Dermis microvascular lymphatic vessel endothelial cell (primary cell): ENCODE measurements at places on chromosomes 13 and 19.

- DNase-seq, result no peak
Measured at GRCh38 chr13:111661776-111662175, 341.3 kb downstream of the TEX29 start.

DNA sequence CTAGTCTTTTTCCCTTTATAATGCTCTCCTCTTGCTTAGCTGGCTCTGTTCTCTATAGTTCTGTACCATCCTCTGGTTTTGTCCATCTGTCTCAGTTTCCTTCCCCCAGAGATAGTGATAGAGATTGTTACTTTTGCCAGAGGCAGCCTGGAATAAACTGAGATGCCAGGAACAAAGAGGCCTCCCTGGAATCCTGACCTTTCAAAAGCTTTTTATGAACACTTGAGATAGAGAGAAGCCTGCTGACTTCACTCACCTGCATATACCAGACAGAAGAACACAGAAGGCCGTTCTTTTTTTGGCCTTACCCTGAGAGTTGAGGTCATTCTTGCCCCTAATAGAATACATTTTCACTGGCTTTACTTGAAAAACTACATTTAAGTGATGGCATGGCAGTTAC is 150.2 kb downstream of the LHFPL6 start:
- DNase-seq, result no peak

- no peak for DNase-seq
Measured at GRCh38 chr19:54160182-54160811, 776 bp upstream of the LENG1 start.

DNA sequence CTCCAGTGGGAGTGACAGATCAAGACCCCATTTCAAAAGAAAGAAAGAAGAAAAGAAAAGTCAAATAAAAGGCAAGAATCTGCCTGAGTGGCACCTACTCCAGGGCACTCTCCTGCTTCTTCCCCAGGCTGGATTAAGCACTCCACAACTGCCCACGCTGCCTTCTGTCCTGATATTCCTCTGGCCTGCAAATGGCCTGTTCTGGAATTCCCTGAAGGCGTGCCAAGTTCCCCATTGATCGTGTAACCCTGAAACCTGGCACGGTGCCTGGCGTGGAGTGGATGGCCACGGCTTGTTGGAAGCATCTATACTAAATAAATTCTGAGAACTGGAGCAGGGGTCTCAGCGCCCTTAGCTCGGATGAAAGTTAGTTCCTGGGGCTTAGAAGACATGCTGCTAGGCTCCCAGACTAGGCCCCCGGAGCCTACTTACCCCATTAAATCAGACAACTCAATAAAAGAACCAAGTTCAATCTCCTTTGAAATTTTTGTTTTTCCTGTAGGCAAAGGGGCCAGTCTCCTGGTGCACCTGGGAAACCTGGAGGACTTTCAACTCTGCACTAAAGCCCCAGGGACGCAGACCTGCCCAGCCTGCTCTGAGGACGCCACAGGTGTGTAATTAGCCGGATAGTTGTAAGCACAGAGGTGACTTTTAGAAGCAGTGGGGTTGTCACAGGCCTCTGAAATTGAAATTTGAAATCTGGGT is 21.9 kb downstream of the ANKRD27 start:
- DNase-seq, result peak; percentile 77

DNA sequence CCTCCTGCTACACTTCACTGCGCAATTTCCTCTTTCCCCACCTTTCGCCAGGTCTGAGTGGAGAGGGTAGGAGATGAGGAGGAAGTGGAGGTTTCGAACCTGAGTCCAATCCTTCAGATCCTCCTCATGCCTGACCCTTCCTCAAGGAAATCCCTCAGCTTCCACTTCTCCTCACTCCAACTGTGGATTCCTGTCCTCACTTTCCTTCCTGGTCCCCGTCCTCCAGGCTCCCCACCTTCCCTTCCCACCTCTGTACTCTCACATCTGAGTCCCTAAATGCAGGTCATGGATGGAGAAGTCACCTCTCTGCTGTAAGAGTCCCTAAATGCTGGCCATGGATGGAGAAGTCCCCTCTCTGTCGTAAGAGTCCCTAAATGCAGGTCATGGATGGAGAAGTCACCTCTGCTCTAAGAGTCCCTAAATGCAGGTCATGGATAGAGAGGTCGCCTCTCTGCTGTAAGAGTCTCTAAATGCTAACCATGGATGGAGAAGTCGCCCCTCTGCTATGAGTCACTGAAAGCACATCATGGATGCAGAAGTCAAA is 3.1 kb downstream of the TMEM86B start:
- no peak for DNase-seq

- DNase-seq, result no peak
Measured at GRCh38 chr13:75864718-75865117, 228.6 kb downstream of the LMO7 start.

DNA sequence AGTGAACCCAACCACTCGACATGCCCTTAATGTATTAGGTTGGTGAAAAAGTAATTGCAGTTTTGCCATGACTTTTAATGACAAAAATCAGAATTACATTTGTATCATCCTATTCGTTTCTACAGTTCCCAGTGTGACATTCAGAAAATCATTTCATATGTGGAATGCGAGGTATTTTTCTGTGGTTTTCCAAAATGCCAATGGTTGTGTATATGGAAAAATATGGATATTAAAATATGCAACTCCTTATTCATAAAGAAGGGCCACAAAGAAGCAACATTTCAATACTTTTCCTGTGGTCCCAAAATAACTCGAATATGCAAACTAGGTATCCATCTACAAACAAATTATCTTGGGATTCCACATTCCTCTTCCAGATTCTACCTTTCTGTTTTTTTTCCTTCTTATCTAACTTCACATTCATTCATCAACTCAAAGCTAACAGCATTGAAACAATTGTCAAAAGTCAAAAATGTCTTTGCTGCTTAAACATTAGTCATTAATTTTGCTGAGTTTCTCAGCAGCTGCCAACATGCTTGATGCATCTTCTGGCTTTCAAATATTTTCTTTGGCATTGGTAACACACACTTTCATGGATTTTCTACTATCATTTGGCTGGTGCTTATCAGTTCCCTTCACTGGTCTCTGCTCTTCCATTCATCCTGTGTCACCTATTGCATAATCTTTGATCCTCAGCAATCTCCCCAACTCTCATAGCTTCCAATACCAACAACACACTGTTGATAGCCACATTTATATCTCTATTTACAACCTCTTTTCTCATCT is 1445.4 kb downstream of the EFNB2 start:
- DNase-seq, result peak; percentile 55

DNA sequence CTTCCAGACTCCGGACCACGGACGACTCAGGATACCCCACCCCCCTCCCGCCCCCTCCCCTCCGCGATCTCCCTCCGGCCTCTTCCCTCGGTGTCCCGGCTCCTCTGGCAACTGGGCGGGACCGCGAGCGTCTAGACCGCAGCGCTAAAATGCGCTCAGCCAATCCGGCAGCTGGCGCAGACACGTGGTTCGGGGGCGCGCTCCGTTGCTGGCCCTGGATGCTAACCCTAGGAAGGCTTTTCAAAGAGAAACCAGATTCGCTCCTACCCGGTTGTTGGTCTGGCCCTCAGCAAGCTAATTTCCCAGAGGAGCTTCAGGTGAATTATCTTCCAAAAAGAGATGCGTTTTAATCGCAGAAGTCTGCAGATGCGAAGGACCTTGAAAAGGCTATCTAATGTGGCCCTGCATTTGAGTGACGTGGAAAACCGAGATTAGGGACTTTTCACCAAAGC is at the start of gene DZIP1:
TSS of gene DZIP1 (minus strand) at position 106 of the 452 bp plus-strand sequence. CDS start 2,677 bp downstream, outside the sequence.
- DNase-seq, result no peak

- DNase-seq, result no peak
Measured at GRCh38 chr13:99523838-99524237, 22.6 kb downstream of the TM9SF2 start.

DNA sequence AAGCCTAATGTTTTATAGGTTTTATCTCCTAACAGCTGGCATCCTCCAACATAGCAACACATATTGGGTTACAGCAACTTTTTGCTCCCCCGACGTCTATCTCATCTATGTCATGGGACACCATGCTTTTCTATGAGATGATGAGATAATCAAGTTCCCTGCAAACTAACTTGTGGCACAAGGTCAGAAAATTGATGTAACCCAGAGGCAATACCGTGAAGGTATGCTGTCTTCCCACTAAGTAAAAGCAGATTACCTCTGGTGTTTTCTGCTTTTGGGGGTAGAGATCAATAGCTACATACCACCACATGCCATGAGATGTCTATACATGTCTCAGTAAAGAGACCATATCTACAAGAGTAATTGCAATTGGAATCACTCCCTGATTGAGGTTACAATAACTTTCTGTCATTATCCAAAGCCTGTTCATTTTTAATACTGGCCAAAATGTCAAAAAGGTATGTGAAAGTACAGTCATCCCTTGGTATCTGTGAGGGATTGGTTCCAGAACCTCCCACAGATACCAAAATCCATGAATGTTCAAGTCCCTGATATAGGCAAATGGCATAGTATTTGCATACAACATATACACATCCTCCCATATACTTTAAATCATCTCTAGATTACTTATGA is 131.3 kb downstream of the CYSLTR2 start:
- no peak for DNase-seq

DNA sequence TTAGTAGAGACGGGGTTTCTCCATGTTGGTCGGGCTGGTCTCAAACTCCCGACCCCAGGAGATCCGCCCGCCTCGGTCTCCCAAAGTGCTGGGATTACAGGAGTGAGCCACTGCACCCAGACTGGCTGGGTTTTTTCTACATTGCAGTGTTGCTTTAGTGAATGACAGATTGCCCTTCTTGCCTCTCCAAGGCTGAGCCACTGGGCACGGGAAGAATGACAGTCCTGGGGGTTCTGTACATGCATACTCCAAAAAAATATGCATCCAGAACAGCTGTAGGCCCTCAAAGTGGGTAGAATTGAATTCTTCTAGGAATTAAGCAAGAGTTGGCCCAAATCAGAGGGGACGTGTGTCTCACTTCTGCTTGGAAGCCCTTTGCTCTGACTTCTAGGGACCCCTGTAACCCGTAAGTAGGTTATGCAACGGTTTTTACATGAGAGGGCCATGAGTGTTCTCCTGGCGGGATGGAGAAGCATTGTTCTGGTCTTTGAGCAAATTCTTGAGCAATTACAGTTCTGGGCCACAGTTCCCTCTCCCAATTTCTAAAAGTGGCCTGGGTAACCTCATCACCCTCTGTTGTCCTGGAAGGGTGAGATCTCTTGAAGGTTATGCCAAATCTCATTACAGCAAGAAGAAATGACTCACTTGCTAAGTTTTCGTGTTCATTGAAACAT is 3.6 kb downstream of the ACTN4 start:
- DNase-seq, result no peak
